ENCODE measurements at places on chromosomes 13 and 19.

GRCh38 chr13:66586489-66586888 is 643.6 kb downstream of the PCDH9 start:
- no peak for DNase-seq

- no peak for DNase-seq
These were observed 4.0 kb upstream of the UBE2M start for GRCh38 chr19:58562122-58563033.

DNA sequence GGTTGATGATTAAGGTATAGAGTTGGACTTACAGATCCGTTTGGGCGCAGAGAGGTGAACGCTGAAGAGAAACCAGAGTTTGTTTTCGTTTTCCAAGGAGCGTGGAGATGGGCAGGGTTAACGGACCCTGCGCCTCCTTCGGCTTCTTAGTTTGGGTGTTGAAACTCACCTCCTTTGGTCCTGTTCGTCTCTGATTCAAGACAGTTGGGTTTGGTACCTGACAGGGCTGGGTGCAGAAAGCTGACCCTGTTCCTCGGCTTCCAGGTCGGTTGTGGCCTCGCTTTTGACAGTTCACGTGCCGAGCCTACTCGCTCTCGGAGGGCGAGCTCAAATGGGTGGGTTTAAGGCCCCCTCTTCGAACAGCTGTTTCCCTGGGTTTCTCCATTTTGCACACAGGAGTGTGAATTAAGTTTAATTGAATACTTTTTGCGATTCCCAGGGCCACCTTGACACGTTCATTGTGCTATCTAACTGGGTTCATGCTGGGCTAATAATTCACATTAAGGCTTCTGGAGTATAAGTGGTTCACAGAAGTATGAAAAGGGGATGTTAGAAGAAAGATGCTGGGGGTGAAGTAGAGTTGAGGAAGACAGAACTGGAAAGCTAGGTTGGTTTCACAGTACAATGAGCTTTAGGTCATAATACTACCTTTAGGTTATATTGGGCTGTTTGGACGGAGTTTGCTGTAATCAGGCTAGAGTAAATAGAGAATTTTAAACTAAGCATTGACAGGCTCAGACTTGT is 638 bp downstream of the USPL1 start:
- peak; percentile 20 for DNase-seq

DNA sequence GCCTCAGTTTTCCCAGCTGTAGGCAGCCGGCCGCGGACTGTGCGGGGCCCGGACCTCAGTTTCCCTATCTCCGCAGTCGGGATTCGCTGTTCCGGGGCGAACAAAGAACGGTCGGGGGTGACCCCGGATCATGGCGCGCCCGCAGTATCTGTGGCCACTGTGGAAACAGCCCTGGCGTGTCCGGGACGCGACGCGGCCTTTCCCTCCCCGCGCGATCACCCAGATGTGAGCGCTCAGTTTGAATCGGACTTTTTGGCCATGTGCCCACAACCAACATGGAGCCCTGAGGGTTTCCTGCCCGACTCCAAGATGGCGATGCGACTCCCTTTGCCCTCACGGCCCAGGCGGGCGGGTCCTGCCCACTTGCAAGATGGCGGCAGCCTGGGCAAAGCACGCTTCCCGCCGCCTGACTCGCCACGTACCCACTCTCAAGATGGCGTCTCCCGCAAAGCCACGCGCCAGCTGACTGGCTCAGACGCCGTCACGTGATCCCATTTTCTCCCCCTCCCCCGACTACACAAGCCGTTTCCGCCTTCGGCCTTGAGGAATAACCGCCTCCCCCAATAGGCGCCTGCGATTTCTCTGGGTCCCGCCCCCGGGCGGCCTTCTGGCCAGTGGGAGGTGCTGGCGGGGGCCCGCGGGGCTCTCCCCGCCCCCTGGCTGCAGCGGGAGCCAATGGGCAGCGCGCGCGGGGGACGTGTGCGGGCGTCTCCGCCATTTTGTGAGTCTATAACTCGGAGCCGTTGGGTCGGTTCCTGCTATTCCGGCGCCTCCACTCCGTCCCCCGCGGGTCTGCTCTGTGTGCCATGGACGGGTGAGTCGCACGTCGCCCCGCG is at the start of gene PTBP1:
PTBP1 (plus strand) TSS at position 761 of the 836 bp plus-strand sequence; CDS start at position 807, 46 bp downstream.
- peak; percentile 99 for DNase-seq

- DNase-seq = no peak
These were observed 55.8 kb downstream of the ZNF93 start for GRCh38 chr19:19956434-19957075.

DNA sequence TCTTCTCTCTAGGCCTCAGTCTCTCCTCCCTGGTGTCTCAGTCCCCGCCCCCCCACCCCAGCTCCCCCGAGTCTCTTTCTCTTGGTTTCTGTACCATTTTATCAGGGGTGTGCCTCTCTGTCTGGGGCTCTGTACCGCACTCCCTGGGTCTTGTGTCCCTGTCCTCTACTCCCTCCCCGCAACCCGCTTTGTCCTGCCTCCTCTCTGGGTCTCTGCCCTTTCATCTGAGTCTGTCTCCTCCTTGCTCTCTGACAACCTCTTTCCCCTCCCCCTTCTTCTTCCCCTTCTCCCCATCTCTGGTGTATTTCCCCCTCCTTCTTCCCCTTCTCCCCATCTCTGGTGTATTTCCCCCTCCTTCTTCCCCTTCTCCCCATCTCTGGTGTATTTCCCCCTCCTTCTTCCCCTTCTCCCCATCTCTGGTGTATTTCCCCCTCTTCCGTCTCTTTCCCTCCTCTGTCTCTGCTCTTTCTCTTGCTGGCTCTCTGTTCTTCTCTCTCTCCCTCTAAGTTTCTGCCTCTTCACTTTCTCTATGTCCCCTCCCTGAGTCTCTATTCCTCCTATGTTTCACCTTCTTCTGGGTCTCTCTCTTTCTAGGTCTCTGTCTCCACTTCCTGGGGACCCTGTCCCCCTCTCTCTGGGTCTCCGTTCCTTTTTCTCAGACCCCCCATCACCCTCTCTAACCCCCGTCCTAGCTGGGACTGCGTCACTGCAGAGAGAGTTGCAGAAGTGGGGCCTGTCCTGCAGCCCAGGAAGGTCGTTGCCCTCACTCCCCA is 2.2 kb upstream of the KCNC3 start:
- no peak for DNase-seq

- DNase-seq = no peak
These were observed 472.2 kb downstream of the TDRD3 start for GRCh38 chr13:60869225-60869624.

DNA sequence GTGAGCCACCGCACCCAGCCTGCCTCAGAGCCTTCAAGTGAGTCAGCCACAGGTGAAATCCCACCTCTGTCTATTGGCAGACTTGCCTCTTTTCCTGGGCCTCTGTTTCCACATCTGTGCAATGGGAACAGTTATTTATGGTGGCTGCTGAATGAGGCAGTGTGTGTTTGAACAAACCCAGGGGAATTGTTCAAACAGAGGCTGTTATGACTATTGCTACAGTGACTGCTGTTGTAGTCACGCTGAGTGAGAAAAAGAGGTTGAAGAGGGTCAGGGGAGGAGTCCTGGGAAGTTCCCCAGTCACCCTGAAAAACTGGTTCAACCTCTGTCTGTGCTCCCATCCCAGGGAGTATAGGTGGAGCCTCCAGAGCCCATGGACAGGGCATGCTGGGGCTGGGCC is at the start of gene CEACAM19:
CEACAM19 (plus strand) TSS at position 83 of the 400 bp plus-strand sequence. CDS start 450 bp downstream, outside the sequence.
- DNase-seq = no peak

GRCh38 chr13:109162248-109163036 is 533.0 kb downstream of the MYO16 start:
- no peak for DNase-seq

- DNase-seq = peak; percentile 32
These were observed at the start of gene IL4I1 for GRCh38 chr19:49896863-49897621. TSS of gene IL4I1 (minus strand) at chr19:49896887. CDS start at chr19:49896160, 727 bp downstream.

GRCh38 chr13:75359266-75359665 is 122.7 kb downstream of the TBC1D4 start:
- DNase-seq = peak; percentile 82

DNA sequence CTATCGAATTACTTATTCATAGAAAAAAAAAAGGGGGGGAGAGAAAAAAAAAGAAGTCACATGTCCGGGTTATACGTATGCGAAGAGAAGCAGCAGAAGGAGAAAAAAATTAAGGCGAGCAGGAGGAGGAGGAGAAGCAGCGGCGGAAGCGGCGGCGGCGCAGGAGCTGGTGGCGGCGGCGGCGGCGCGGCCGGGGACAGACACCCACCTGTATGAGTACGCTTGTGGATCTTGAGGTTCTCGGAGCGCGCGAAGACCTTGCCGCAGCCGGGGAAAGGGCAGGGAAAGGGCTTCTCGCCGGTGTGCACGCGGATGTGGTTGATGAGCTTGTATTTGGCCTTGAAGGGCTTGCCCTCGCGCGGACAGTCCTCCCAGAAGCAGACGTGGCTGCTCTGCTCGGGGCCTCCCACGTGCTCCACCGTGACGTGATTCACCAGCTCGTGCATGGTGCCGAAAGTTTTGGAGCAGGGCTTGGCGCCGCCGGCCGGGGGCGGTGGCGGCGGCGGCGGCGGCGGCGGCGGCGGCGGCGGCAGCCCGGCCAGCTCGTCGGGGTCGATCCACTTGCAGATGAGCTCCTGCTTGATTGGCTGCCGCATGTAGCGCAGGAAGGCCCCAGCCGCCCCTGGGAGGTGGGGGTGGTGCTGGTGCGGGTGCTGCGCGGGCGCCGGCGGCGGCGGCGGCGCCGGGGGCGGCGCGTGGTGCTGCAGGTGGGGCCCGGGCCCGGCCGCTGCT is 1.5 kb downstream of the ZIC5 start:
- no peak for DNase-seq

DNA sequence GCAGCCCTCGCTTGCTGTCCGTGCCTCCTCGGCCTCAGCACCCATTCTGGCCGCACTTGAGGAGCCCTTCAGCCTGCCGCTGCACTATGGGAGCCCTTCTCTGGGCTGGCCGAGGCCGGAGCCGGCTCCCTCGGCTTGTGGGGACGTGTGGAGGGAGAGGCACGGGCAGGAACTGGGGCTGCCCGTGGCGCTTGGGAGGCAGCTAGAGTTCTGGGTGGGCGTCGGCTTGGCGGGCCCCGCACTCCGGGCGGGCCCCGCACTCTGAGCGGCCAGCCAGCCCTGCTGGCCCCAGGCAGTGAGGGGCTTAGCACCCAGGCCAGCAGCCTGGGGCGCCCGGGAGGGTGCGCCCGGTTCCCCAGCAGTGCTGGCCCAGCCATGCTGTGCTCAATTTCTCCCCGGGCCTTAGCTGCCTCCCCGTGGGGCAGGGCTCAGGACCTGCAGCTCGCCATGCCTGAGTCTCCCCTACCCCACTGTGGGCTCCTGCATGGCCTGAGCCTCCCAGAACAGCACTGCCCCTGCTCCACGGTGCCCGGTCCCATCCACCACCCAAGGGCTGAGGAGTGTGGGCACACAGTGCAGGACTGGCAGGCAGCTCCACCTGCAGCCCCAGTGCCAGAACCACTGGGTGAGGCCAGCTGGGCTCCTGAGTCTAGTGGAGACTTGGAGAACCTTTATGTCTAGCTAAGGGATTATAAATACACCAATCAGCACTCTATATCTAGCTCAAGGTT is 240.0 kb upstream of the PRR20A start:
- DNase-seq = no peak

DNA sequence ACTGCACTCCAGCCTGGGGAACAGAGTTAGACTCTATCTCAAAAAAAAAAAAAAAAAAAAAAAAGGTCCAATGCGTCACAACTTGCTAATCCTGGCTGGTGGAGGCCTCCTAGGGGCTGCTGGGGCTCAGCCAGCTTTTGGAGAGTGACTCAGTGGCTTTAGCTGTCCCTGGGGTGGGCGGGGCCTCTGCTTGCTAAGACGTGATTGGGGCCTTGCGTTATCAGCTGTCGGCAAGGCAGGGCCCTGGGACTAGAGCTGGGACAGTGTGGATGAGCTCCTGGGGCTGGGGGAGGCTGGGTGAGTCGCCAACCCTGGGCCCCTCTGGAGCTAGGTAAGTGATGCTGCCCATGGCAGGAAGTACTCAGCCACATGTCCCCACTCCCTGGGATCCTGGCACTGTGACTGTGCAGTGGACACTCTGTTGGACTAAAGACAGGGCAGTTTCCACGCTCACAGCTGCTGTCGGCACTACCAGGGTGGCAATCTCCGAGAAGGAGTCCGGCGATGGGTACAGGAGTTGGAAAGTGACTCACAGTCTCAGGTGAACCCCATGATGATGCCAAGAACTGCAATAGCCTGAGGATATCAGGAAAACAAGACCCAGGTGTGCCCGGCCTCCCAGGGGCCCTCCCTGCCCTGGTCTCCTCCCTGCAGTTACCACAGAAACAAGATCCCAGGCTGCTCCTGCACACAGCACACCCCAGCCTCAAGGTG is 32.2 kb downstream of the F2RL3 start:
- DNase-seq = peak; percentile 54

GRCh38 chr13:36067746-36068381 is 63.3 kb downstream of the DCLK1 start:
- DNase-seq = no peak

GRCh38 chr19:31821346-31821745 is 472.1 kb upstream of the TSHZ3 start:
- DNase-seq = no peak

DNA sequence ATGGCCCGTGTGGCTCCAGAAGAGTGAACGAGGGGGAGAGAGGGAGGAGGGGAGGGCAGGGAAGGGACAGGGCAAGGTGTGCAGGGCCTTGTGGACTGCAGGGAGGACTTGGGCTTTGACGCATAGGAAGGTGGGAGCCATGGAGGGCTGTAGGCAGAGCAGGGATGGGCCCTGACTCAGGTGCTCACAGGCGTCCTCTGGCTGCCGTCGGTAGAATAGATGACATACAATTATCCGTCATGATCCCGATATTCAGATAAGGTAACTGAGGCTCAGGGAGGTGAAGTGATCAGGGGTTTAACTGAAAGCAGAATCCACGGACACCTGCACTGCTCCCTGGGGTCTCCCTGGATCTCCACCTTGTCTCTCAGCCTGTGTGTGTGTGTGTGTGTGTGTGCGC is 3.4 kb downstream of the C3 start:
- no peak for DNase-seq

DNA sequence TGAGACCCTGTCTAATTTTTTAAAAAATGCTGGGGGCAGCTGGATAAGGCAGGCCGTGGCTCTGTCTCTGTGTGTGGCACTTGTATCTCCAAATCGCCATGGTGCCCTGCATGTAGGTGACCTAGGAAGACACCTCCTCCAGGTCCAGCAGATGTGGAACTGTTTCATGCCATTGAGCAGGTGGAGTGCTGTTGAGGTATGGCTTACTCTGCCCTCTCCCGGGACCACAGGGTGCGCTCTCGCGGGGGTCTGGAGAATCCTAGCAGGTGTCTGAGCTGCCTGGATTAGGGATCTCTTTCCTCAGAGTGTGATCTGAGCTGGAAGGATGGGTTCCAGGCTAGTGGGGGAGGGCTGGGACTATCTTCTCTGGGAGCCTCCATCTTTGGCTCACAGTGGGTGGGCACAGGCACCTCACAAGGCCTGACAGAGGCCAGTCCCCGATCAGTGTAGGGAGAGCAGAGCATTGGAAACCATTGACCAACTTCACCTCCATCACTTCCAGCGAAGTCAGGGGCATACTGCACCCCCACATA is 67.7 kb upstream of the TM9SF2 start:
- no peak for DNase-seq

DNA sequence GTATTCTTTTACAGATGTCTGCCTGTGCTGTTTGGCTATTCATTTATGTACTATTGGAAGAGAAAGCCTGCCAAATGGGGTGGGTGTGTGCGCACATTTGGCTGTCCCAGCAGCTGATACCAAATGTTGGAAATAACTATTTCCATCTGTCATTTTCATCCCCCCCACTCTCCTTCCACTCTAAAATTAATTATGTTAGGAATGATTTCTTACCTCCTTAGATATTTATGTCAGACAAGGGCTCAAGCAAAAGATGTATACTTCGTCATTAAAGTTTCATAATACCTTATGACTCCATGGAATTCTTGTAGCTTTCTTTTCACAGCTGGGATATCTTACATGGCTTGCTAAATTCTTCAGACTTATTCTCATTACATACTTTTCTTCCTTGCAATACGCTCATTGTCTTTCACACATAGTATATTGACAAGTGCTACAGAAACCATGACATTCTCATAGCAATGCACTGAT is 18.6 kb downstream of the ITM2B start:
- DNase-seq = peak; percentile 51

Measured in GM03348 (cell line).